T-helper 9 cell (primary cell): ENCODE measurements at places on chromosomes 5 and 9.

GRCh38 chr9:135136481-135136880 is 49.0 kb downstream of the OLFM1 start:
- DNase-seq, result no peak

DNA sequence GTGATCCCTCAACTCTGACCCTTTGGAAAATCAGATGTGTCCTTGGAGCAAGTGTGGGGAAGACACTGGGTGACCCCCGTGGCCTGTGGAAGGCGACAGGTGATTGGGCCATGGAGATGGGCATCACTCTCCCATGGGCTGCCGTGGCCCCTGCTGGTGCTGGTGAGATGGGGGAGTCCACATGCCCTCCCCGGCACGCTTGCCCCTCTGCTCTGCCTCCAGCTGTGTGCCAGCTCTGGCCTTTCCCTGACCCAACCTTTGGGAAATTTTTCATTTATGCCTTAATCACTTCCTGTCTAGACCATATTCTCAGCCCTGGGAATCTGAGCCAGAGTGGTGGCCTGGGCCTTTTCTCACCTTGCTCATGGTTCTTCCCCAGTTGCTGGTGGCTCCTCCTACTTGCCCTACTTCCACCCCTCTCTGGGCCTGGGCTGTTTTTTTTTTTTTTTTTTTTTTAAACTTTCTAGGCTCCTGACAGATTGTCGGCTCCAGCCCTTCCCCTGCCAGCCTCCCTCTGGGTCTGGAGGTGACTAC is 56.6 kb downstream of the RGS3 start:
- peak; percentile 57 for DNase-seq

- DNase-seq, result no peak
These were observed 268.2 kb downstream of the TMEM232 start for GRCh38 chr5:110458313-110458712.

DNA sequence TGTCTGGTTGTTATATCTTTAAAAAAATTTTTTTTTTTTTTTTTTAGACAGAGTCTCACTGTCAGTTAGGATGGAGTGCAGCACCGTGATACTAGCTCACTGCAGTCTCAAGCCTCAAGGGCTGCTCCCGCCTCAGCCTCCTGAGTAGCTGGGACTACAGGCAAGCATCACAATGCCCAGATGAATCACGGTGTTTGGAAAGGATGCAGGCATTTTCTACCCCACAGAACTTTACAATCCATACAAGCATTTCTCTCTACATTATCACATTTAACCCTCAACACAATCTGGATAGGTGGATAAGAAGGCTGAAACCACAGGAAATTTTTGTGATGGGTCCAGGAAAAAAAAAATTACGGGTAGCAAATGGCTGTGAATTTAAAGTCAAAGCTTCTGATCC is 5.8 kb upstream of the PCA3 start:
- DNase-seq, result no peak

DNA sequence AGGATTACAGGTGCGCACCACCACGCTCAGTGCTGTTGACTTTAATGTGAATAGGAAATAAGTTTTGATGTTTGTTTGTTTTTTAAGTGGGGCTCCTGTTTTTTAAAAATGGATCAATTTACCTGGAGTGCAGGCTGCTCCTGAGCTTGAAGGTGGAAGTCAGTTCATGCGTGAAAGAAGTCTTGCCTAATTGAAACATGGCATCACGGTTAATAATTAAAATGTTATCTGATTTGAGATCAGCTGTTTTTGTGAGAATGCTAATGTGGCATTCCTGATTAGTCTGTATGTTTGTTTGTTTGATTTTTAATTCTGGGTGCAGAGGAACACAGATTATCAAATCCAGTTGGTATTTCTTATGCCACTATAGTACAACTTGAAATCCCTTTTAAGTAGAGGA is 6.5 kb downstream of the SFXN1 start:
- DNase-seq, result no peak

- no peak for DNase-seq
These were observed 99.7 kb downstream of the GOLPH3 start for GRCh38 chr5:32074401-32074800.

- no peak for DNase-seq
These were observed 414.1 kb upstream of the MEF2C start for GRCh38 chr5:89297066-89297465.

- DNase-seq, result no peak
These were observed 26.5 kb downstream of the ADAMTSL1 start for GRCh38 chr9:18500451-18500850.

- DNase-seq, result no peak
These were observed 154.1 kb downstream of the NTRK2 start for GRCh38 chr9:84823421-84824271.

DNA sequence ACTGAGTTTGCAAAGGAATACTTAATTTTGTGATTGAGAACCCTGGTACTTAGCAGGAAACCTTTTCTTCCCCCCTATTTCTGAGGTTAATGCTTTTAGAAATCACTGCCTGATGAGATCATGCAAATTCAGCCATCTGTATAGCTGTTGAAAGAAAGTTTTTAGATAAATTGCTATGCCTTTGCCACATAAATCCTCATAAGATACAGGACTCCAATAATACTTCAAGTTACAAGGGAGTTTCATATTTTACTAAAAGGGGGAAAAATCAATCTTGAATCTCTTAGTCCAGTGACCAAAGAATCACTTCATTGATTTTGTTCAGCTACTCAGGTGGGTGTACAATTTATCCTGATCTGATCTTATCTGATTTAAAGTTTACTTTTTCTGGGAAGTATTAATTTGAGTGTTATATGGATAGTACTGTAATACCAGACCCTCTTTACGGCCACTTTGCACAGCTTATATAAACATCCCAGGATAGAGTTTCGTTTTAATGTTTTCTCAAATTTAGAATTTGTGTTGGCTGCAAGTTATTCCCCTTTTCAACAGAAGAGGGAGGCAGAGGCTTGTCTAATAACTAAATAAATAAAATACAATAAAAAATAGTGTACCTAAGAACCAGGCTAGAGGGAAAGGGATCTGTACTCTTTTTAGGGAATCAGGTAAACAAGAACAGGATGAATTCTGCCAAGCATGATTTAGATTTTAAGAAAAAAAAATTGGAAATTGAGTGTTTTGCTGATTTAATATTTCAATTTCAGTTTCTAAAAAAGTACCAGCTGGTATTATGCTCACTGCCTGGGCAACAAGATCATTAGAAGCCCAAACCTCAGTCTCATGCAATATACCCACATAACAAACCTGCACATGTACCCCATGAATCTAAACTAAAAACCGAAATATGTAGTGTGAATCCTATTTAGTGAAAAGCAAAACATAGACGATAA is 69.1 kb downstream of the PSAT1 start:
- no peak for DNase-seq

- no peak for DNase-seq
These were observed 30.5 kb downstream of the CNTFR start for GRCh38 chr9:34558919-34559623.

- DNase-seq, result no peak
These were observed 48.8 kb downstream of the MAST4 start for GRCh38 chr5:66645039-66645438.

DNA sequence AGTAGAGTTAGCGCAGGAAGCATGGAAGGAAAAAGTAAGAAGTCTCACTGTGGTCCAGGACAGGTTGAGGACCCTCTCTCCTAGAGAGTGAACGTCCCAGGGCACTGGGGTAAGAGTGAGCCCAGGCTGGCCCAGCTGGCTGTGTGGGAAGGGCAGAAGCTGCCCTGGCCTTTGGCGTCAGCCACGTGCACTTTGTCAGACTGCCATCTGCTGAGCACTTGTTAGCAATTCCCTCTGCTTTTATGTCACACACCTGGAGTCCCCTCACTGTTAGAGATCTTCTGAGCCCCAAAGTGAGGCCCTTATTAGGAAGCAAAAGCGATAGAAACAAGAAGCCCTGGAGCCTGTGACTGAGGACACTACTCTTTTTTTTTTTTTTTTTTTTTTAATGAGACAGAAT is 79.1 kb downstream of the UGCG start:
- DNase-seq, result no peak
